ENCODE measurements at places on chromosomes 2 and 18.
A peak's percentile ranks its signal among the peaks of the same experiment; 100 is the strongest.

DNA sequence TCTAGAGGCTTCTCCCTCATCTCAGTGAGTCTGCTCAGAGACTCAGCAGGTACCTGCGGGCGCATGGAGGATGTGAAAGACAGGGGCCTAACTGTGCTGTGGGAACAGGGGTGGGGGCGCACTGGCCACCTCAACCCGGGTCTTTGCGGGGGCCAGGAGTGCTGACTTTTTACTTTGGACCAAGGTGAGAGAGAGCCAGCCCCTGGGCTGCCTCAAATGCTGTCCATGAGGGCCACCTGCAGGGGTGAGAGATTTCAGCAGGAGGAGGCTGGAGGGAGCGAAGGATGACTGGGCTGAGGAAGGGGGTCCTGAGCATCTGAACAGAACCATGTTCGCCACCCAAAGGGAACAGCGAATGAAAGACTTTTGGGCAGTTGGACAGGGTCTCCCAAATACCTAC lies 129.4 kb downstream of the TNS1 start:
- DNase-seq: no peak

DNA sequence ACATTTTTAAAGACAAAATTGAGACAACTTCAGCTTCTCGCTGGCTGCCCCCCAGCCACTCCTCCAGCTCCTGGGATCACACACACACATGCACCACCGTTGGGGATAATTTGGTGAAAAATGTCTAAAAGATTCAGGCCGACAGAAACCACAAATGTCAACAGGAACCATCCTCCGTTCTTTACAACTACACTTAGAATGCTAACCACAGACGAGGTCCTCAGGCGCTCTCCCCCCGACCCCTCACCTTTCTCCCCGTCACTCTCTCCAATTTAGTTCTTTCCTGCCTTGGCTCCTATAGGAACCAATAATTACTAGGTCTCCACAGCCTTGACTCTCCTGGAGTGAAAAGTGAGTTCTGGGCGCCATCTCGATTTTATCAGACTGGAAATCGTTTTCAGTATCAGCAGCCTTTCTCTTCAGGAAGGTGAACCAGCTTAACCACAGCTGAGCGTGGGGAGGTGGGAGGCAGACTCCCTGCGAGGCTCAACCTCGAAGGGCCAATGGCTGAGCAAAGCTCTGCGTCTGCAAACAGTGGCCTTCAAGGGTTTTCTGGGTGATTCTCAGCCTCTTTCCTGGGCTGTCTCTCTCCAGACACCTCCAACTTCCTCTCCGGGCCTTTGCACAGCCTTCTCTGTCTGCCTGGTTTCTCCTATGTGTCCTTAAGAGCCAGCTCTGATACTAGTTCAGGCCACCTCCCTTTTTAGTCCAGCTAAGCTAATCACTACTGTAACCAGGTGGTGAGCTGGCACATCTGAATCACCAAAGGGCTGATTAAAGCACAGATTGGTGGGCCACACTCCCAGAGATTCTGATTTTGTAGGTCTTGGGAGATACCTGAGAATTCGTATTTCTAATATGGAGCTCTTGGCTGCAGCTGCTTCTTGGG lies 115.7 kb upstream of the COPS8 start:
- no peak for DNase-seq

DNA sequence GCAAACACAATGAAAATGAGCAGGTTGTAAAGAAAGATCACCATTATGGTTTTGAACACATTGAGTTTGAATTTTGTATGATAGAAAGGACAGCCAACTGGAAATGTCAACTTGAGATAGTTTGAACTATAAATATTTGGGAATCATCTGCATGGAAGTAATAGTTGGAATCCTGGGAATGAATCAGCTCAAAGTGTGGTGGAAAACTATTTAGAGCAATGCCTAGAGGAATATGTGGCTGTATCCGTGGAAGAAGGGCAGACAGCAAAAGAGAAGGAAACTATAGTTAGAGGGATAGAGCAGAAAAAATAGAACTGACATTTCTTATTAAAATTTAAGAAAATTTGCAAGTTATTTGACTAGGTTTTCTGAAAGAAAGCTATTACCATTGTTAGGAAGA lies 112.5 kb upstream of the OTX1 start:
- no peak for DNase-seq

GRCh38 chr18:27845897-27846296 lies 331.0 kb downstream of the CDH2 start:
- DNase-seq: no peak

DNA sequence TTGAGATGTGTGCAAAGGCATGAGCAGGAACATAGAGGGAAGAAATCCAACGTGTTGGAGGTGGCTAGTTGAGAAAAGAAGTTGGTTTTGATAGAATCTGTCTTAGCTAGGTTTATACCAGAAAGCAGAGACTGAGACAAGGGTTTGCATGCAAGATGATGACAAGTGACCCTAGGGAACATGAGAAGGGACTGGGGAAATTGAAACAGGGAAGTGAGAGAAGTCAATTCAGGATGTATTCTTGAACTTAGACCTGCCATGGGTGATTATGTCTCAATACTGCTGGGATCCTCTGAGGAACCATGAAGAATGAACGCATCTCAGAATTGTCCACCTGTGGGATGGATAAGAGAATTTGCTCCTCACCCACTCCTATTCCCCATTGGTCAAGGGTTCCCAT lies 20.5 kb downstream of the IL36A start:
- no peak for DNase-seq

GRCh38 chr2:11387100-11387390 lies 42.6 kb upstream of the ROCK2 start:
- DNase-seq: no peak

GRCh38 chr2:83305758-83306378 lies 1153.2 kb downstream of the SUCLG1 start:
- no peak for DNase-seq

DNA sequence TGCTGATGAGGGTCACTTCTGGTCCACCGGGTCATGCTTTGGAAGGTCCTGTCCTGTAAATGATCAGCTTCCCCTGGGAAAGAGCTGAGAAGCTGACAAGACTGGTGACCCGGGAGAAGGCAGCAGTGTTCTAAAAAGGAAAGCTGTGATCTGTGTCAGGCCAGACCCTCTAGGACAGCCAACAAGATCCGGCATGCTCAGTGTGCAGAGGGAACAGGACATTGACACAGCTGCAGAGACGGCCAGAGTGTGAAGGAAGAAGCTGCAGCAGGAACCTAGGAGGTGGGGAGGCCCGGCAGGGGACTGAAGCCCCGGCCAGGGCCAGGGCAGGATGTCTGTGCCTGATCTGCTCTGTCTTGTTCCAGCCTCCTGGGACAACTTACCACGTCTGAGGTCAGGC lies 372.7 kb upstream of the ID2 start:
- DNase-seq: no peak

GRCh38 chr2:60154142-60154541 lies 399.3 kb downstream of the BCL11A start:
- no peak for DNase-seq

DNA sequence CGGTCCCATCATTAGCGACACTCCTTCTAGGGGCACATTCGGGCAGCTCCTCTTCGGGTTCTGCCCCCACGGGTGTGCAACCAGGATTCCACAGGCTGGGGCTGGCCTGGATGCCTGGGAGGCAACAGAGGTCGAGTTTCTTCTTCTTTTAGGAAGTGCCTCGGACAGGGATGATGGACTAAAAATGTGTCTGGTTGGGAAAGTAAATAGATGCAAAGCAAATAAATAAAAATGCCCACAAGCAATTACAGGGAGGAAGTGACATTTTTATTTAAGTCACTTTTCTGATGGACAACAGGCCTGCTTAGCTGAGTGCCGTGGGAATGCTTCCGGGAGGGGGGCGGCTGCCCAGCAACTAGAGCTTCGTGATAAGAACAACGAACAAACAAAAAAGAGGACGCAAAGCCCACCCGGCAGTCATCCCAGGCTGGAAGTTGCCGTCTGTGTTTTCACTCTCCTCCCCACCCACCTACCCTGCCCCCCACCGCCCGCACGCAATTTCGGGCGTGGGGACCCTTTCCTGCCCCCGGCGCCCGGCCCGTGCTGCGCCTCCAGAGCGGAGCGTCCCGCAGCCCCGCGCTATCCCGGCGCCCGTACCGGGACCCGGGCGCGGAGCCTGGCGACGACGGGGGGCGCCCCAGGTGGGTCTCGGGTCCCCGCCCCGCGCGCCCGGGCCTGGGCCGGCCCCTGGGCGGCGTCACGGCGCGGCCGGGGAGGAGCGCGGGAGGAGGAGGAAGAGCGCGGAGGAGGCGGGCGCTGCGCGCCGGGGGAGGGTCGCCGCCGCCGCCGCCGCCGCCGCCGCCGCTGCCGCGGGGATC lies 412 bp upstream of the NCK2 start:
- DNase-seq: peak; percentile 32

GRCh38 chr2:64296695-64297346 lies 152.6 kb upstream of the PELI1 start:
- no peak for DNase-seq

DNA sequence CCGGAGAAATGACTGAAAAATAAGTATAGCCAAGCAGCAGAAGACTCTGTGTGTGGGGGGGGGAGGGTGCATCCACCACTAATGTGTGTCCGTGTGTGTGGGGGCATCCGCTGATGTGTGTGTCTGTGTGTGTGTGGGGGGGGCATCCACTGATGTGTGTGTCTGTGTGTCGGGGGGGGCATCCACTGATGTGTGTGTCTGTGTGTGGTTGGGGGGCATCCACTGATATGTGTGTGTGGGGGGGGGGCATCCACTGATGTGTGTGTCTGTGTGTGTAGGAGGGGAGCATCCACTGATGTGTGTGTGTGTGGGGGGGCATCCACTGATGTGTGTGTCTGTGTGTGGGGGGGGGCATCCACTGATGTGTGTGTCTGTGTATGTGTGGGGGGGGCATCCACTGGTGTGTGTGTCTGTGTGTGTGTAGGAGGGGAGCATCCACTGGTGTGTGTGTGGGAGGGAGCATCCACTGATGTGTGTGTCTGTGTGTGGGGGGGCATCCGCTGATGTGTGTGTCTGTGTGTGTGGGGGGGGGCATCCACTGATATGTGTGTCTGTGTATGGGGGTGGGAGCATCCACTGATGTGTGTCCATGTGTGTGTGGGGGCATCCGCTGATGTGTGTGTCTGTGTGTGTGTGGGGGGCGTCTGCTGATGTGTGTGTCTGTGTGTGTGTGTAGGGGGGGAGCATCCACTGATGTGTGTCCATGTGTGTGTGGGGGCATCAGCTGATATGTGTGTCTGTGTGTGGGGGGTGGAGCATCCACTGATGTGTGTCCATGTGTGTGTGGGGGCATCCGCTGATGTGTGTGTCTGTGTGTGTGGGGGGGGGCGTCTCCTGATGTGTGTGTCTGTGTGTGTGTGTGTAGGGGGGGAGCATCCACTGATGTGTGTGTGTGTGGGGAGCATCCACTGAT lies 125.0 kb downstream of the NFATC1 start:
- DNase-seq: no peak

- no peak for DNase-seq
Observed at GRCh38 chr2:241797441-241798080, 11.4 kb upstream of the NEU4 start.

DNA sequence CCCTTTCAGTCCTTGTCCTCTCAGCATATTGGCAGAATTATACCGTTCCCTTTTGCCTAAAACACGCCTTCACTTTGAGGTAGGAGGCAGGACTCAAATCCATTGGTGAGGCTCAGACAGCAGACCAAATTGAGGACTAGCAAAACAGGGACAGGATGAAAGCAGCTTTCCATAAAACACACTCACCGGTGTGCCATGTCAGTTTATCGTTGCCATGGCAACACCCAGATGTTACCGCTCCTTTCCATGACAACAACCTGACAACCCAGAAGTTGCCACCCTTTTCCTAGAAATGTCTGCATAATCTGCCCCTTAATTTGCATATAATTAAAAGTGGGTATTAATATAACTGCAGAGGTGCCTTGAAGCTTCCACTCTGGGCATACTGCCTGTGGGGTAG lies 730.4 kb downstream of the METTL4 start:
- no peak for DNase-seq

DNA sequence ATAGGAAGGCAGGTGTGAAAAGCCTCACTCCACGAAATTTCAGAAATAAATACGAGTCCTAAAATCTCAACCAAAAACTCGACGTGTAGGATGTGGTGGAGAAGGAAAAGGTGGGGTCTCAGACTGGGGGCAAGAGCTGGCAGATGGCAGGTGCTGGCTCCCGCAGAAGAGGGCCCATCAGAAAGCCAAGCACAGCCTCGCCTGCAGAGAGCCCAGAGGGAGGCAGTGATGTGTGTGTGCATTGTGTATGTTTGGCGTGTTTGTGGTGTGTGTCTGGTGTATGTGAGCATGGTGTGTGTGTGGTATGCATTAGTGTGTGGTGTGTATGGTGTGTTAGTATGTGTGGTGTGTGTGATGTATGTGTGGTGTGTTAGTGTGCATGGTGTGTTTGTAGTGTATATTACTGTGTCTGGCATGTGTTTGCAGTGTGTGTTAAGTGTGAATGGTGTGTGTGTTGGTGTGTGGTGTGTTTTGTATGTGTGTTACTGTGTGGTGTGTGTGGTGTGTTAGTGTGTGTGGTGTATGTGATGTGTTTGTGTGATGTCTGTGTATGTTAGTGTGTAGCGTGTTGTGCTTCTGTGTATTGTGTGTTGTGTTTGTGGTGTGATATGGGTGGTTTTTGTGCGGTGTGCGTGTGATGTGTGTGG lies 116.5 kb downstream of the FAM168B start:
- no peak for DNase-seq

- no peak for DNase-seq
Observed at GRCh38 chr18:24341361-24341760, 56.3 kb downstream of the OSBPL1A start.

DNA sequence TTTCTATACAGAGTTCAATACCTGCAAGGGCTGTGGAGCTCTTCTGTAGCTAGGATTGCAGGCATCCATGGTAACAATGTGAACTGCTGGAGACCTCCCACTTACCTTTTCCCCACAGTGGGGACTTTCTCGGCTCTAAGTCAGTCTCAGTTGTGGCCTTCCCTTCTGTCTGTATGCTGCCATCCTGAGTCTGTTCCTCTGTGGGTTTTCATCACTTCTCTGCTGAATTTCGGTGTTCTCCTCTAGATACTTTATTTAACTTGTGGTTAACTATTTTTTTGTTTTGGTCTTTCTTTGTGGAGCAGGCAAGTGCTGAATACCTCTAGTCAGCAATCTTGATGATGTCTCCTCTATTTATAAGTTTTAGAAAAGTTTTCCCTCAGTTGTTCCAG lies 647.2 kb upstream of the CDH2 start:
- DNase-seq: no peak

DNA sequence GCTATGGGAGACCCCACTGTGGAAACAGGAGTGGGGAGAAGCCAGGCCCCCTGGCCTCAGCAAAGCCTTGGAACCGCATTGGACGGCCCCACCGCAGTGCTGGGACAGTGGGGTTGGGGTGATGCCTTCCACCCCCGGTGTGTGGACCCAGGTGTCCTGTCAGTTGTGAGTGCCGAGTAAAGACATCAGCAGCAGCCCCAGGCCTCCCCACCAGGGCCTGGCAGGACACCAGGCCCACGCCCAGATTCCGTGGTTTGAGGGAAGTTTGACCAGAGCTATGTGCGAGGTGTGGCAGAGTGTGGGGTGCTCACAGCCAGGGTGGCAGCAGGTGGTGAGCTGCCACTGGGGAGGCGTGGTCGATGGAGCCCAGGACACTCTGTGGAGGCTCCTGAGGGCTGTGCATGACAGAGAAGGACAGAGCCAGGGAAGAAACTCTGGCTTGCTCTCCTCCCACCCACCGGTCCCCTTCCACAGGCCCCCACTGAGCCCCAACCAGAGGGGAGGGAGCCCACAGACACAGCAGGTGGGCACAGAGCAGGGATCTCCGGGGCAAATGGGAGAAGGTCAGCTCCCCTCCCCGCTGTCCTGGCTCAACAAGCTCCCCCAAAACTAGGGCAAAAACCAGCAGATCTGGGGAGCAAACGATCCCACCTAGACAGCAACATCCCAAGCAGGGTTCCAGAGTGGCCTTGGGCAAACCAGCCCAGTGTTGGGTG lies 69.1 kb downstream of the TWIST2 start:
- no peak for DNase-seq
